ENCODE measurements at places on chromosomes 1 and 21. TPM values are rescaled to one million over a fixed set of nuclear protein-coding genes. Genes with fewer than 3 reads are reported as not detected.
A peak's percentile ranks its signal among the peaks of the same experiment; 100 is the strongest.

The CDK18 gene
- total RNA-seq: 5.7 TPM

The DYNLT5 gene
- not detected for total RNA-seq

The GBP5 gene
- total RNA-seq: 19.9 TPM

The UBL4B gene
- not detected for total RNA-seq

The SLC30A2 gene
- not detected for total RNA-seq

The ADPRS gene
- total RNA-seq: 28.3 TPM

The TMCO4 gene
- total RNA-seq: 17.5 TPM

The RBM15 gene
- total RNA-seq: 43.1 TPM

The S100B gene
- total RNA-seq: 73.4 TPM

DNA sequence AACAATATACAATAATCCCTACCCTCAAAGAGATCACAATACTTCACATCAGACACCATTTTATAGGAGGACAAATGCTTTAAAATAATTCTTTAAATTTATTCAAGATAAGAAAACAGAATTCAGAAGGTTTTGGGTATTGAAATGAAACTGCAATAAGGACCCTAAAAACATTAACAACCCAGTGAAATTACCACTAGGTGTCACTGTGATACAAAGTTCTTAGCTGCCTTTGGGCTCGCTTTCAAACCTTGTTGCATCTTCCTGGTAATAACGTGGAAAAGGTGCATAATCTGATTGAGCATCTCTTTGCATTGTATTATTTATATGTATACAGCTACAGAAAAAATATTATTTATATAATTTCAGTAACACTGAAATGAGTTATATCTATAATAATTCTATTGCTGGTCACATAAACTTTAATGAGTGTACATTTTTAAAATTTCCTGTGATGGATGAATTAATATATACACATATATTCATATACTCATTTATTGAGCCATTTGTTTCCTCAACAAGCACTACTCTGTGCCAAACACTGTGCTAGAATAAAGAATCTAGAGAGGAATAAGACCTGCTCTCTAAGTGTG, 185.2 kb downstream of the FAF1 start:
- DNase-seq: peak; percentile 14

DNA sequence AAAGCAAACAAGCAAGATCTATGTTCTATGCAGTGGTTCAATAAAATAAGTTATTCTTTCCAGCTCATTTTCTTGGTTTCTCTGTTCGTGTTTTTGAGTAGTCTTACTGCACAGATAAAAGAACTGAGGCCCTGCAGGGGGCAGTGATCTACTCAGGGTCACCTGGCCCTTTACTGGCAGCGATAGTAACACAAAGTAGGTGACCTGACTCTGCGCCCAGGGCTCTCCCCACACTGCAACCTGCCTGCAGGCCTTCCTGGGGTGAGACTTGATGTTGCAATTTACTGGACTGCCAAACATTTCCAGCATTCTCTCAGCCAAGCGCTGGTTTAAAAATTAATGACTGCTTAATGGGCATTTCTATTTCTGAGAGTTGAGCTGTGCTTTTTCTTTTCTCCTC, 110.3 kb downstream of the HUNK start:
- no peak for DNase-seq

- no peak for DNase-seq
Observed at GRCh38 chr1:111164151-111164550, 24.1 kb downstream of the CEPT1 start.

- DNase-seq: no peak
Observed at GRCh38 chr1:109759513-109760334, 4.0 kb downstream of the EPS8L3 start.

DNA sequence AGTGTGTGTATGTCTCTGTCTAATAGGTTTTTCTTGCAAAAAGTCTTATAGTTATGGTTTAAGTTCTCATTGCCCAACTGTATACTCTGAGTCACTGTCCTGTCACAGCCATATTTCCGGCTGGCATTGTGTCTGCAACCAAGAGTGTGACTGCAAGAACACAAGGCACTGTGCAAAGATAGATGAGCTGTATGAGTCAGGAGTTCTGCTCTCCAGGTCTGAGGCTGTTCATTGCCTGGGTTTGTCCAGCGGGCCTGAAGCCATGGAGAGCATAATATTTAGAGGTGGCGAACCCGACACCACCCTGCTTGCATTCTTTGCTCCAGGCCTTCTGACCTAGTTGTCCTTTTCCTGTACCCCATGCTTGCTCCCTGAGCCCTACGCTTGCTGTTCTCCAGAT, 50.9 kb upstream of the CNIH3 start:
- DNase-seq: no peak

GRCh38 chr1:172480431-172480830, 36.6 kb upstream of the PIGC start:
- no peak for DNase-seq

DNA sequence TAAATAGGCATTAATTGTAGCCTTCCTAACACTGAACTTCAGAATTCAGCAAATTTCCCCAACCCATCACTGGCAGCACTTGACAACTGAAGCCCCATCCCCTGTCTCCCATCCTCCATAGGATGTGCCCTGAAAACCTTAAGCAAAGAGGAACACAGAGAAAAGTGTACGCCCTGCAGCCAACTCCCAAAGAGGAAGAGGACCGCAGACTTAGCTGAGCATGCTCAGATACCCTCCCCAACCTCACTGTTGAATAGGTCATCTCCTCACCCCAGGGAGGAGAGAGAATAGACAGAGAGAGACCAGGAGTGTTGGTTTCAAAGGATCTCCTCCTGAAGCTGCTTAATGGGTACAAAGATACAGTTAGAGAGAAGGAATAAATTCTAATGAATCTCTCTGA, 50.5 kb downstream of the CD2 start:
- DNase-seq: no peak

DNA sequence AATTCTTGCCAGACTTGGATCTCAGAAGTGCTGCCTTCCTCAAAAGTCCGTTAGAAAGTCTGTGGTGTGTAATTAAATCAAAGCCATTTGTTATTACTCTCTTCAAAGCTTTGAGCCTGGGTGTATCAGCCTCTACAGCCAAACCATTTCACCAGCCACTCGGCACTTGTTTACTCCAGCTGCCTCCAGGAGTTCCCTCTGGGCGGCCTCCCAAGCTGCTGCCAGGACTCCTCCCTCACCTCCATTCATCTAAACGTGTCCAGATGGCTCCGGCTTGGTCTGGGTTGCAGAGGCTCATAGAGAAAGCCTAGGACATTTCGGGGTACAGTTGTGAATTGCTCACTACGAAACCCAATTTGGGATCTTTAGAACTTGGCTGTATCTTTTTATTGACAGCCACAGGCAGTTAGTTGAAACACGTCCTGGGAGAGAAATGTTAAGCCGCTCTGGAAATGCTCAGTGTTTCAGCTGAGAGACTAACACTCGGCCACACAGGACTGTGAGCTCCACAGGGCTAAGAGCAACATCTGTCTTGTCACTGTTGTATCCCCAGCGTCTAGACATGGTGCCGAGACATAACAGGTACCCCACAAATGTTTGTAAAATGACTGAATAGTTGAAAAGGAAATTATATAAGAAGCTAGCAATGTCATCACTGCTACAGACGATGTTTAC, 116.9 kb upstream of the NGF start:
- no peak for DNase-seq

GRCh38 chr1:15328351-15329103, 81.2 kb upstream of the EFHD2 start:
- no peak for DNase-seq

- DNase-seq: no peak
Observed at GRCh38 chr1:43317817-43318471, 17.2 kb downstream of the TIE1 start.

GRCh38 chr1:81174811-81175476, 625.8 kb upstream of the ADGRL2 start:
- no peak for DNase-seq

- DNase-seq: no peak
Observed at GRCh38 chr1:14647777-14648176, 49.3 kb downstream of the KAZN start.

DNA sequence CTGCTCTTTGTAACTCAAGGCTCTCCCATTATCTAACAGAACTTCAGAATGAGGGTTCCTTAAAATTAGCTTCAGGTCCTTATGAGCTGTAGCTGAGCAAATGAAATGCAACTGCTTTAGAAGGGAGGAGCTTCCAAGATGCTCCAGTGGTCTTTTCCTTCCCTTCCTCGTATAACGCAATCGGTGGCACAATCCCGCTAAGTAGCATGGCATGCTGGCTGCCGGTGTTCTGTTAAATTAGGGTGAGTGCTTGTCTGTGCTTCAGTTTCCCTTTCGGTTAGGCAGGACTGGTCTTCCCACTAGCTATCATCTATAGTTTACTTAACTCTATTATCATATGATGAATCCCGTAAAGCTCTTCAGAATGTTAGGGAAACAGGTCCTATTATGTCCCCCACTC, 917 bp downstream of the KIAA0040 start:
- peak; percentile 9 for DNase-seq

DNA sequence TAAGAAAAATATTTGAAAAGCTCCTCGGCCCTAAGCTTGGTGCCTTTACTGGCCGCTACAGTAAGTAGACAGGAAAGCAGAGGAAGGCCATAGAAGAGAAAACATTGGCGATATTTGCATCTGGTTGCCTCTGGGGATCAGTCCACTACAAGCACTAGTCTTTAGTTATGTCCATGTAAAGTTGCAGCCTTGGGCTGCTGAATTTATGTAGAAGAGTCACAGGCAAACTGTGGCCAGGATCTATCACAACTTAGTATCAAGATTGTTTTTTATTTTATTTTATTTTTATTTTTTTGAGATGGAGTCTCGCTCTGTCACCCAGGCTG, 228.7 kb upstream of the CAMK1G start:
- no peak for DNase-seq

DNA sequence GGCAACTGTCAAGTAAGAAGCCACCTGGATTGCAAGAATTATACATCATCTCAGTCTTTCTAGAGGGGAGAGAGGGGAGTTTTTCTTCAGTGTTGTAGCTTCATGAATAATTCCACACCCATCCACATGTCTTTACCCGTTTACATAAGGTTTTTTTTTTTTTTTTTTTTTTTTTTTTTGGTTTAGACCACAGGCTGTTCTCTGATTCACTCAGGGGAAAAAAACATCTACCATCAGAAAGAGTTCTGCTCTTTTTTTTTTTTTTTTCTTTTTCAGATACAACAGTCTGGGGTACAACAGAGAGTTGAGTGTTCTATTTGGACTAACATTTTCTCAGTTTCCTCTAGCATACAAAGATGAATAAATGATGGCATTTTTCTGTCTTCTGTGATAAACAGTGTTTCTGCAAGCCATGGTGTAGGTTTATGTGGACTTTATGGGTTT, 4.9 kb upstream of the KIF14 start:
- no peak for DNase-seq

GRCh38 chr1:72481420-72481970, 199.2 kb upstream of the NEGR1 start:
- no peak for DNase-seq

DNA sequence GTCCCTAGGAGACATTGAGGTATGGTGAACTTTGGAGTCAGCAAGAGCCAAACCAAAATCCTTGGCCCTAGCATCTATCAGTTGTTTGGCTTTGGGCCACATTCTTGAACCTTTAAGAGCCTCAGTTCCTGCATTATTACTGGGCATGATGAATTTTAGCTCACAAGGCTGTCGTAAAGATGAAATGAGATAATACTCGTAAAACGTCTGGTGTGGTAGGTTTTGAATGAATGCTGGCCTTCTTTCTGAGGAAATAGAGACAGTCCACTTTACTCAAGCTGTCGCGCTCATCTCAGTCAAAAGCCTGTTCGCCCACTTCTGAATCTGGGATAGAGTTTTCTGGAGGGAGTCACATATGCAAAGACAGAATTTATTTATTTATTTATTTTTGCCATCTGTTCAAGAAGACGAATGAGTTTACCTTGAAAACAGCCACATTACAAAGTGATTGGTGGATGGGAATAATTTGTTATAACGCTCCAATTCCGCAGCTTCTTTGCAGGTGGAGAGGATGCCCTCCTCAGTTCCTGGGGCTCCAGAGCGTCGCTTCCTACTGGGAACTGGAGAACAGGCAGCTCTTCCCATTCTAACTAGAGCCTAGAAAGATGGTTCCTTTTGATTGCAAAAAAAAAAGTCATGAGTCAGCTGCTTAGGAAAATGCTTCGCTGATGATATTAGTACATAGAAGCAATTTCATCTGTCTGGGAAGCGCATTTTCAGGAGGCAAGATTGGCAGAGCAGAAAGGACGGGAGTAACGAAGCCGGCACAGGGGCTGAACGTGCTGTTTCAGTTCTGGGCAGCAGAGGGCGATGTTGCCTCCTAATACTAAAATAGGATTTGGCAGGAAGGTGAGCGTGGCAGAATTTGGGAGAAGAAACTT, 49.9 kb upstream of the CYP2J2 start:
- peak; percentile 3 for DNase-seq

DNA sequence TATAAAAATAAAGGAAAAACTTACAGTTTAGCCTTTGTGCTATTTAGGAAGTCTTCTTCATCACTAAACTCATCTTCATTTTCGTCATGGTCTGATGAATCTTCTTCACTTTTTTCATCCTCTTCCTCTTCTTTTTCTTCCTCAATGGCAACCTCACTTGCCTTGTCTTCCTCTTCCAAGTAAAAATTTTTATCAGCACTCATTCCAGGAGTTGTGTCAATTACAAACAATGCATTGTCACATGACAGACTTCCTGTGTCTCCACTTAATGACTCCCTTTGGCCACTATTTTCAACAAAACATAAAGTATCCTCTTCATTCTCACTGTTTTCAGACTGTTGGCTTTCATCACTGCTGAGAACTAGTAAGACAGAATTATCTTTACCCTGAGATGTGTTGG, 2.8 kb downstream of the DNTTIP2 start:
- DNase-seq: no peak

GRCh38 chr1:150841626-150842025, 33.6 kb upstream of the CTSK start:
- DNase-seq: no peak

- no peak for DNase-seq
Observed at GRCh38 chr1:87647430-87648177, 318.9 kb downstream of the LMO4 start.

DNA sequence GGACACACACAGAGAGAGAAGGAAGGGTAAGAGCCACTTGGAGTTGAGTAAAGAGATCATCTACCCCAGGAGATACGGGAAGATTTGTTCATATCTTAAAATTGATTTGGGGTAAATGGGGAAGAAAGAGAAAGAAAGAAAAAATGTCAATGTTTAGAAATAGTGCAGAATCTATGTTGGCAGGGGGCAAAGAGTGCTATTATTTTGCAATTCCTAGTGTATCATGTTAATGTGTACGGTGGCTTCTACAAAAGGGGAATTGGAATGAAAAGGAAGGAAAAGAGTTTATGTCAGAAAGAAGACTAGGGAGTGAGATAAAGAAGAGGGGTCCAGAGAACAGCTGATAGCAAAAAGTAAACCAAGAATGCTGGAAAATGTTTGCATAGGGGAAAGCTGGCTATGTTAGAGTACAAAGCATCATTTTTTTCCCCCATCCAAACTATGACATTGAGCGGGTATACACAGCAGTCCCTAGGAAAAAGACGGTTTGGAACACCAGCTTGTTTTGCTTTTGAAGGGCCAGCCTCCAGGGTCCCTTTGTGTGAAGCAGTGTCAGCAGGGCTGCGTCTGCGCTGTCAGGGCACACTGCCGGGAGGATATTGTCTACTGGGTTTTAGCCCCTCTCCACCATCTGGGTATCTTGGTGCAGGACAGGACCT, 10.8 kb downstream of the LRRC8D start:
- no peak for DNase-seq

GRCh38 chr1:15757575-15758342, 836 bp upstream of the FBLIM1 start:
- no peak for DNase-seq

GRCh38 chr1:92755541-92756461, 29.1 kb downstream of the EVI5 start:
- DNase-seq: no peak

GRCh38 chr1:22141554-22142314, 1.2 kb downstream of the WNT4 start:
- DNase-seq: no peak
